ENCODE measurements at places on chromosomes 7 and 10. TPM values are rescaled to one million over a fixed set of nuclear protein-coding genes. Genes with fewer than 3 reads are reported as not detected.

DNA sequence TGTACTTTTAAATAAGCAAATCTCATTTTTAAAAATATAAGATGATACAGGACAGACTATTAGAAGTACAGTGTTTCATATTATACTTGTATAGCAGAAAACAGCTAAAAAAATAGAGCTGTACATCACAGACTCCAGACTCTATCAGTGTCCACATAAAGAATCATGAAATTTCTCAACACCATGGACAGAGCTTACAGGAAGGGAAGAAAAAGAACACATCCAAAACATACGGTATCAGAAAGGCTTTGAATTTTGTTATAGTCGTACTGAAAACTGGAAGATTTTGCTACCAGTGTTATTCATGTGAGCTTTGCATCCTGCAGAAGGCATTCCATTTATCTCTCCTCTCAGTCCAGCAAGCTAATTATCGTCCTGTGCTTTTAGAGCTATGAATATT, 183.2 kb upstream of the PTPRZ1 start:
- H3K4me1 ChIP-seq = no peaks in the 10 kb centered on the region
- H3K27ac ChIP-seq = no peak overlapping the region
- H3K27me3 ChIP-seq = no peaks in the 10 kb centered on the region
- DNase-seq = no peak
- H3K36me3 ChIP-seq = no peaks in the 10 kb centered on the region
- no peak overlapping the region for H3K4me3 ChIP-seq

The GALNT11 gene
- polyA plus RNA-seq = 37.3 TPM

The UCN3 gene
- polyA plus RNA-seq = not detected

- no peak overlapping the region for H3K4me3 ChIP-seq
- no peaks in the 10 kb centered on the region for H3K4me1 ChIP-seq
- no peak overlapping the region for H3K27ac ChIP-seq
- H3K27me3 ChIP-seq = no peaks in the 10 kb centered on the region
- no peaks in the 10 kb centered on the region for H3K36me3 ChIP-seq
These were observed 343 bp upstream of the C10orf71 start for GRCh38 chr10:49298671-49298982.

GRCh38 chr7:135709508-135709907, 18.5 kb downstream of the SLC13A4 start:
- H3K36me3 ChIP-seq = no peaks in the 10 kb centered on the region
- no peak for DNase-seq
- peaks cover 38% of the 10 kb centered on the region for H3K4me1 ChIP-seq
- H3K4me3 ChIP-seq = no peak overlapping the region
- no peaks in the 10 kb centered on the region for H3K27me3 ChIP-seq
